GM10248 (cell line): ENCODE measurements at places on chromosomes 12 and 14.

GRCh38 chr14:71720978-71721624 is 211.1 kb upstream of the RGS6 start:
- no peak for DNase-seq

DNA sequence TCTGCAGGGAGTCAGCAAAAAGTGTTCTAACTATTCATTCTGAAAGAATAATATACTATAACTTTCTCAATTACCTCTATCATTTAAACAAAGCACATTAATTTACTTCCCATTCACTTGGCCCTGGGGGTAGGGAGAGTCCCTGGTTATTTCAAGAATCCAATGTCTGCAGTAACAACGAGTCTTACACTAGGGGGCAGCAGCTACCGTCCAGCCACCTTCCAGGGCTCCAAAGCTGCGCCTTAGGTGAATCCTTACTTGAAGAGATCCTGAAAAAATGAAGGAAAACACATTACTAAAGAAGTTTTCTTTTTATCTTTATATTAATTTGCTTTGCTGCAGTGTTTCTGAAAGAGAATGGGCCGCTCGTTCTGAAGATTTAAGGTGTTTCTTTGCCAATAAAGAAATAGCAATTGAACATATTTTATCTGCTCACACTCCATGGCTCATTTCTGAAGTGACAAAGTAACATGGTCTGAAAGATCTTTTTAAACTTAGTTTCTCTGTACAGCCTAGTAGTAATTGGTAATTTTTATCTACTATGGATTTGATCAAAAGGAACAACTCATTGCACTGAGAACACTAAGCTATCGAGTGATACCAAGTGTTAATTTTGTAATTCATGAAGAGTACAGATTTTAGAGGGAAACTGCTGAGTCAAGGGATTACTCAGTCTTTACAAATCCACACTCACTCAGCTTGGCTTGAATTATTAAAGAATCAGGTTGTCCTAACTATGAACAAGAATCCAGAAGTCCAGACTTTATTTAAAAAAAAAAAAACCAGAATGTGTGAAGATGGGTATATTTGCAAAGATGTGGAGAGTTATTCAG is 27.6 kb downstream of the BHLHE41 start:
- DNase-seq = peak; percentile 67

GRCh38 chr14:81330619-81331122 is 69.5 kb downstream of the STON2 start:
- no peak for DNase-seq

GRCh38 chr12:97487470-97487869 is 24.9 kb downstream of the RMST start:
- no peak for DNase-seq
